ENCODE measurements at places on chromosomes 11 and 22.

- DNase-seq: no peak
These were observed 797 bp downstream of the STARD10 start for GRCh38 chr11:72793076-72793424.

- DNase-seq: no peak
These were observed 5.6 kb upstream of the GTSE1 start for GRCh38 chr22:46290843-46291785.

DNA sequence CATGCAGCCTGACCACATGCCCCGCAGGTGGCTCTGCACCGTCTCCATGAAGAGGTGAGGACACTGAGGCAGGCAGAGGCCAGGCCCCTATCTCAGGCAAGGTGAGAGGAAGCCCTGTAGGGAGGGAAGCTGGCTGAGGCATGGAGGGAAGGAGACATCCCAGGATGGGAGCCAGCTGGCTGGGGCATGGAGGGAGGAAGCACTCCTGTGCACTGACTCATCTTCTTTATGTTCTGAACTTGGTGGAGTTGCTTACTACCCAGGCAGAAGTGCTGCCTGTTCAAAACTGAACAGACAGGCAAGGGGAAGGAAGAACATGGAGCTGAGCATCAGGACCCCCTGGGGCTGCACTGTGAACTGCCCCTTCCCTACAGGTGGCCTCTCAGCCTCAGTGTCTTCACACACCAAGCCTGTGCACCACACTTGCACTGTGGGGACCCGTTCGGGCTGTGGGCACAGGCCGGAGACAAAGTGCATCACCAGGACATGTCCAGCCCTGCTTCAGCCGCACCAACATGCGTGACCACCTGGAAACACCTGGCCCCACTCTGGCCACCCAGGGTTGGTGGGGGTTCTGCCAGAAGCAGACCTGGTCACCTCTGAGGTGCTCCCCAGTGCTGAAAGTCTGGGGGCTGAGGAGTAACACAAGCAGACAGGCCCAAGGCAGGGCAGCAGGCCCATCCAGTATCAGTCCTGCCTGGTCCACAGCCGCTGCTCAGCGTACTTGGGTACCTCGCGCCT, 55.5 kb downstream of the DGCR2 start:
- no peak for DNase-seq

DNA sequence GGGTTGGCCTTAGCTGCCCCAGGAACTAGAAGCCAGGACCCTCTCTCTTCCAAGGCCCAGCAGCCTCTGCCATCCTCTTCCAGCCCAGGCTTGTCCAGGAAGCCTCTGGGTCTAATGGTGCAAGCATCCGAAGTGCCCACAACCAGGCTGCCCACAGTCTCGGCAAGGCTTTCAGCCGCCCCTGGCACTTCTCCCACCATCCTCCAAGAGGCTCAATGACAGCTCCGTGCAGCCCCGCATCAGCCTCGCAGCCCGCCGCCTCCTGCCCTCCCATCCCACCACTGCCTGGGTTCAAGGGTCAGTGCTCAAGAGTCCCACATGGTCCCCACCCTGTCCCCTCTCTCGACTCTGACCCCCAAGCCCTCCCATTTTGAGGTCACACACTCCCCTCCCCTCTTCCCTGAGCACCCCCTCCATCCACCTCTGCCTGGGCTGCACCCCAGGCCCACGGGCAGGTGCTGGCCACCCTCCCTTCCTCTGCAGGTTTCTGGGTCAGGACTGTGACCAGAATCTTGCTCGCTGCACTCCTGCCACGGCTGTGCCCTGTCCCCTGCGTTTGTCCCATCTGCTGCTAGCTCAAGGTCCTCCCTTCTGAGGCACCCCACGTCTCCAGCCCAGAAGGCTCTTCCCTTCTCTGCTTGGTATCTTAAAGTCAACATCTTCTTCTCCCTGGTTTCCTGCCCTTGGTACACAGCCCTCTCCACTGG, 17.2 kb downstream of the IFITM10 start:
- no peak for DNase-seq

DNA sequence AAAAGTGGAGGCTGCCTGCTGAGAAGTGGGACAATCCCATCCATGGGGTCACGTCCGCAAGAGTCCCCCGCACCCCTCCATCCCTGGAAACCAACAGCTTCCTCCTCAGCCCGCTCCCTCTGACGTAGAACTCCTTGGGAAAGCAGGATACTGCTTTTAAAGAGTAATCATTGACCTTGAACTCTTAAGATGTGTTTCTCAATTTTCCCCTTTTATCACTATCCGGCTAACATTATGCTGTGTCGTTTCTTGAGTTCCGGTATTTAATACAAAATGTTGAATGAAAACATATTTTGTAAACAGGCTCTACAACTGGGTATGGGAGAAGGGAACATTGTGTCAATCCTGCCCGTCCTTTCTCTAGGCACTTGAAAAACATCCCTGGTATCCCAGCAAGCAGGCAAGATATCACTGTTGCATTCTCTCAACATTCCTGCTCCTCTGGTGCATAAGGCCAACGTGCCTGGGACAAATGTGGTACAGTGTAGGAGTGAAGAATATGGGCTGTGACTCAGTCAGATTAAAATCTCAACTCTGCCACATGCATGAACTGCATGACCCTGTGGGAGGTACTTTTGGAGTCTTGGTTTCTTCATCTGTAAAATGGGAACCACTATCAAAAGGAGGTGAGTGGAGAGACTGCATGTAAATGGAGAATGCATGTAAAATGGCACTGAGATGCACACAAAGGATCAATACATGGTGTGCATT, 52.8 kb downstream of the WT1 start:
- no peak for DNase-seq

- DNase-seq: no peak
These were observed 36.8 kb upstream of the JAM3 start for GRCh38 chr11:134032043-134032442.

- DNase-seq: no peak
These were observed 6.7 kb upstream of the PAX6 start for GRCh38 chr11:31817621-31818424.

DNA sequence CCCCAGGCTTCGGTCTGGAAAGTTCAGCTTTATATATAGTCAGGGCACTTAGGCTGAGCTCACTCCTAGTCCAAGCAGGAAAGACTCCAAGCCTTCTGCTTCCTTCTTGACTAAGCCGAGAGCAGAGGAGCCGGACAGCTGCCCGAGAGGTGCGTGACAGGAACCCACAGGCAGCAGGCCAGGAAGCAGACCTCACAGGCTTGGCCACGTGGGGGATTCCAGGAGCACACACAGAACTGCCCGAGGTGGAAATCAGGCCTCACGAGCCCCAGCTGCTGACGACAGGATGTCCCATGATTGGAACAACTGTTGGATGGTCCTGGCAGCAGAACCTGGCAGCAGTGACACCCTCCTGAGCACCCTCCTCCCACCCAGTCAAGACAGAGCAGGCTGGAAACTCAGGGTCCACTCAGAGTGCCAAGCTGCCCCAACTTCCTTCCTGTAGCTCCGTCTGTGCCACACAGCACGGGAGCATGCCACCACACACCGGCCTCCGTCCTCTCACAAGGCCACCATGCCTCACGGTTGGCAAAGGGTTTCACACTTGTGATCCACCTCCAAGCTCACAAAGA, 5.4 kb downstream of the PLA2G6 start:
- peak; percentile 41 for DNase-seq

GRCh38 chr11:24238771-24239645, 257.8 kb upstream of the LUZP2 start:
- peak; percentile 84 for DNase-seq

GRCh38 chr11:17673951-17674350, 45.4 kb upstream of the MYOD1 start:
- DNase-seq: no peak

DNA sequence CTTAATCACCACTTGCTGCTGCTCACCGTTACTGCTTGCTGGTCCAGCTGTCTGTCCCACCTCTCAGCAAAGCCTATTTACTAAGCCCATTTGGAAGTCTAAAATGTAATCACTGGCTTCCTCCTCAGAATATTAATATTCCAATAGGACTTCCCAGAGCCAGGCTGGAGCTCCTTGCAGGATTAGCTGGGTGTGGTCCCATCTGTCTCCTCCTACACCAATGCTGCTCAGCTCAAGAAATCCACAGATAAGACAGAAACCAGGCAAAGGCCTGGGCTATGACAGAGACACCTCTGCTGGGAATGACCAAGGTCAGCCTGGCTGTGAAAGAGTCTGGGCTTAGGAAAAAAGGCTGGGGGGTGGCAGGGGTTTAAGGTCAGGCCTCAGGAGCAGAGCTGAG, 317.8 kb downstream of the BUD13 start:
- no peak for DNase-seq

DNA sequence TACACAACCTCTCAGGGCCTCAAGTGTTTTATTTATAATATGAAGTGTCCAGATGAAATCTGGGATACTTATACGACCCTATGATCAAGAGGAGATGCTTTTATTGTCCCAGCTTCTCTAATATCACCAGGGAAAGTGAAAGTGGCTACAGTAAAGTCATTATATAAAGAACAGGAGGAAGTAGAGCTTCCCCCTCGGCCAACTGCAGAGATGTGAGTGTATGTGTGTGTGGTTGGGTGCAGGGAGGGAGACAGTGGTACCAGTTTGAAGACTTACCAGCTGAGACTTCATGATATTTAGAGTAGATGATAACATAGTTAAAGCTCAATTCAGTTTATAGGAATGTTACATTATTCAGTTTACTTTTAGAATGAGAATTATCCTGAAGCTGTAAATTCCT, 373.6 kb upstream of the DDI1 start:
- no peak for DNase-seq

- no peak for DNase-seq
These were observed 1.9 kb upstream of the UQCC3 start for GRCh38 chr11:62669420-62670161.

GRCh38 chr22:33299245-33299956, 241.2 kb upstream of the SYN3 start:
- no peak for DNase-seq

GRCh38 chr22:40107244-40107643, 70.5 kb upstream of the TNRC6B start:
- no peak for DNase-seq

DNA sequence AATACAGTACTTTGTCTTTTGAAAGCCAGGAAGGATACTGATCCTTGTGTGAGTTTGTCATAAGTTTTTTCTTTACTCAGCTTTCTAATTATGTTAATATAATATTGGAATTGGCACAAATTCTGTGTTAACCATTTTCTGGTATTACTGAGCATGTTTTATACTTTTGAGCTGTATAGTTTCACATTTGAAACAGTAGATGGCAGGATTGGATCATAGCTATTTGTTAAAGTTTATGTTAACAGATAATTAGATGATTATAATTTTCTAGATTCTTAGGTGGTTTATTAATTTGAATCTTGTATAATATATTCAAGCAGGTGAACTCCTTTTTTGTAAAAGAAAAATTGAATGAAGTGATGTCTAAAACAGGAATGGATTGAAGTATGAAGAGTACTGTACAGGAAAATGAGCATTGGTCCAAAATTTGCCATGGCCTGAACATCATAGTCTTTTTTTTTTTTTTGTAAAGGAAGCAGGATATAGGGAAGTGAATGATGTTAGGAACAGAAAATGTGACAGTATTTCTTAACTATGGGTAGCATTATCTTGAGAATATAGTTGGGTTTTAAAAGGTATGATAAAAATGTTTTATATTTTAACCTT, 102.0 kb downstream of the CYP2R1 start:
- DNase-seq: no peak

- DNase-seq: no peak
These were observed 432.2 kb upstream of the ANO3 start for GRCh38 chr11:25899617-25900160.

GRCh38 chr22:41469218-41469851, 418 bp downstream of the ACO2 start:
- DNase-seq: no peak

DNA sequence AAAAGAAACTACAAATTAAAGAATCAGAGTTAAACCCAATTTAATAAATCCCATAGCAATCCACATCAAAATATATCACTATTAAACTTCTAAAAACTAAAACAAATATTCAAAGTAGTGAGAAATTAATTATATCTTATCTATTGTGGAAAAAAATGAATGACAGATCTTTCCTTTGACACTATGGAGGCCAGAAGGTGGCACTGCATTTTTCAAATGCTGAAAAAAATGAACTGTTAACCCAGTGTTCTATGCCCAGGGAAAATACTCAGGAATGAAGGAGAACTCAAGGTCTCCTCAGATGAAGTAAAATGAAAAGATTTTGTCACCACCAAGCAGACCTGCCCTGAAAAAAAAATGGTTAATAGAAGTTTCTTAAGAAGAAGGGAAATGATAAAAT, 27.7 kb downstream of the TYR start:
- DNase-seq: no peak

DNA sequence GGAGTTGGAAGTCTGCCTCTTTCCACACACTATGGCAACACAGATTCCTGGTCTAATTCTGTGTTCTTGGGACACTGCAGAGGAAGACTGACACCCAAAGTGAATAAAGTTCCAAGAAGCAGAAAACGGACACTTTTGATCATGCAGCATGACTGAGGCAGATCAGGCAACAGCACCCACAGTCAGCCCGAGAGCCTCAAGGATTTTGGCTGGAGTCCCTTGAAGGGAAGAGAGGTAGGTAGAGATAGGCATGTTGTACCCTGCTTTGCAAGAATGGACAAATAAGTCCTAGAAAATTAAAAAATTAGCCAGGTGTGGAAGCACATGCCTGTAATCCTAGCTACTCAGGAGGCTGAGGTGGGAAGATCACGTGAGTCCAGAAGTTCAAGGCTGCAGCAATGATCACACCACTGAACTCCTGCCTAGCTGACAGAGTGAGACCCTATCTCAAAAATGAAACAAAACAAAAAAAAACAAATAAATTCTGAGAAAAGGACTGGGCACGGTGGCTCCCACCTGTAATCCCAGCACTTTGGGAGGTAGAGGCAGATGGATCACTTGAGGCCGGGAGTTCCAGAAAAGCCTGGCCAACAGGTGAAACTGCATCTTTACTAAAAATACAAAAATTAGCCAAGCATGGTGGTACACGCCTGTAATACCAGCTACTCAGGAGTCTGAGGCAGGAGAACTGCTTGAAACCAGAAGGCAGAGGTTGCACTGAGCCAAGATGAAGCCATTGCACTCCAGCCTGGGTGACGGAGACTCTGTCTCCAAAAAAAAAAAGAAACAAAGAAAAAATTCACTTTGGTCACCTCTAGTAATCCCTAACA, 6.9 kb downstream of the SLC43A1 start:
- no peak for DNase-seq

- no peak for DNase-seq
These were observed 62.0 kb upstream of the NECTIN1 start for GRCh38 chr11:119791047-119791446.

DNA sequence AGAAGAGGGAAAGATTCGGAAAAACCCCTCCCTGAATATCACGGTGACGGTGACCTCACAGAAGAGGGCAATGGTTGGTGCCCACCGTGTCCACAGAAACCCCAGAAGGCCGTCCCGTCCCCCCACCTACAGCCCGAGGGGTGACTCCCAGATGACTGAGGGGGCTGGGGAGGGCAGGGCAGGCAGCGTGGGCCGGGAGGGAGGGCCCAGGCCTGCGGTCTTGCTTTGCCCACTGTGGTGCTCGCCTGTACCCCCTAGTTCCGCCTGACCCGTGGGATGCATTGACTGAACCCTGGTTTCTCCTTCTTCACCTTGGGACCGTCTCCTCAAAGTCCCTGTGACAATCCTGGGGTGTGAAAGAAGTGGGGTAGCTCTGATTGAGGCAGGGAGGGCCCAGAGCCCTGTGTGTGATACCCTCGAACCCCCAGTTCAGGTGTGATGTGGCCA, 526.7 kb downstream of the BRD1 start:
- no peak for DNase-seq

- DNase-seq: no peak
These were observed 15.4 kb upstream of the LINC01488 start for GRCh38 chr11:69466039-69466438.

GRCh38 chr11:90803831-90804230, 581.0 kb upstream of the CHORDC1 start:
- no peak for DNase-seq

GRCh38 chr22:23083315-23084021, 13.1 kb downstream of the GNAZ start:
- no peak for DNase-seq
